CD4-positive, alpha-beta T cell treated with Interleukin-12 subunit alpha and Interleukin-12 subunit beta, for 1 hour (primary cell): ENCODE measurements at places on chromosomes 12 and 14.

DNA sequence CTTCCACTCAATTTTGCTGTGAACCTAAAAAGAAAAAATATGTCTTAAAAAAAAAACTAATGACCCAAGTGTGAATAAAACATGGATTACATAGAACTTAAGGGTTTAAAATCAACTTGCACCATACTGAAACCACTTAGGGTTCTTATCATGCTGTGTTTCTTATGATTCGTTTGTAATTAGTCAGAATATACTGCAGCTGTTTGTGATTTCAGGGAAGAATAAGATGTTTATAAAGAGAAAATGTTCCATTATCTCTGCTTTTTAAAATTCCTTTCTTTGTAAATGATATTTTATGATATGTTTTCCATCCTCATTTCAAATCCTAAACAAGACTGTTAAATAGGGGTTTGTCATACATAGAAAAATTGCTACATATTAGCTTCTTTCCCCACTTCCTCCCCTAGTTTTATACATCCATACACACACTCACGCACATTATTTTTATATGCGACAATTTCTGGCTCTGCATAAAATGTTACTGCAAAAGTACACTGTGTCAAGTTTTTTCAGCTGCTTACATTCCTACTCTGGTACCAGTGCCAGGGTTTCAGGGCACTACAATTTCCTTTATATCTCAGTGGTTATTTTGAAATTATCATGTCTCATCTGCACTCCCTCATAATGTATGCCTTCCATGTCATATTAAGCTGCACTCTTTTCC, 275.2 kb upstream of the GARIN6 start:
- no peak for DNase-seq

GRCh38 chr12:15196678-15197505, 24.3 kb downstream of the RERG start:
- no peak for DNase-seq

GRCh38 chr14:64880221-64881121, 764 bp upstream of the SPTB start:
- DNase-seq: peak; percentile 56

DNA sequence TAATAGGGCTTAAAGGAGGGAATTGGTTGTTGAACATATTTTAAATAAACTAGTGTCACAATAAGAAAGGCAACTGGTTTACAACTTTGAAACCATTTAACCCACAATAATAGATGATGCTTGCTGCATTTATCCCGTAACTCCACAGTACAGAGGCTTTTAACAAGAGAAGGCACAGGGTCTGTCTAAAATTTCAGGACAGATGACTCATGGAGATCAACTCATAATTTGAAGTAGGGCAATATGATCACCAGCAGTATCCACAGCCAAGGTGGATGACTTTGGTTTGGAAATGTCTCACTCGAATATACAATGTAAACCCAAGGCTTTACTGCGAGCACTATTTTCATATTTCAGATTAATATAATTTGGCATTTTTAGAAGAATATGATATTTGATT, 340.2 kb downstream of the LRIG3 start:
- no peak for DNase-seq

DNA sequence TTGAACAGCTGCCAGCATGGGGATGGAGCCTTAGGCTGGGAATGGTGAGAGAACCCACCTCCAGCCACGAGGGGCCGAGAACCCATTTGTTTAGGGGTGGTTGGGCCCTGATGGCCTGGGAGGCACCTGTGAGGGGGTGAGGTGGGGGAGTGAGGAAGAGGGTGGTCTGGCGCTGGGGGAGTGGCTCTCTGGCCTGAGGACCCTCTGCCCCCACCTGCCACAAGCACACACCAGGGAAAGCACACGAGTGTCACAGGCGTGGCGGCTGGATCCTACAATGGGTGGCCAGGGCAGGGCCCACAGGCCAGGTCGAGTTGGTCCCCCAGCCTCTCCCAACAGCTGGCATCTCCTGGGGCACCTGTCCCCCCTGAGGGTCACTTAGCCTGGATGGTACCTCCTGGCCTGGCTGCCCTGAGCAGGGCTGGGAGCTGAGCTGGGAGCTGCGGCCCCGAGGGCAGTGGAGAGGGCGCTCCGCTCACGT, 340.5 kb downstream of the TMEM121 start:
- DNase-seq: no peak

DNA sequence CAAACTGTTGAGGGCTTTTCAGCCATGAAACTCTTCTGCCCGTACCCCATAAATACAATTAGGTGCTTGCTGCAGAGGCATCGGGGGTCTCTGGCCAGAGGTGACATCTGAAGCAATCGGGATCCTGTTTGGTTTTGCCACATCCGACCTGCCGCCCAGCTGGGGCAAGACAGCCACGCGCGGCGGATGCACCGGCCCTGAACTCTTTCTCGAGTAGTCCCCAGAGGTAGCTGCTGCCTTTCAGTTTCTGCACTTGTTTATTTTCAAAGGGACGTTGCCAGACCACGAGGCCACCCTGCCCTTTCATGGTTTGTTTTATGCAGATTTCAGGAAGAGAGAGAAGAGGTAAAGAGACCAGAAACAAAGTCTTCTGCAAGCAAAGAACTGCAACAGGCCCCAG, 10.6 kb upstream of the MLXIP start:
- peak; percentile 36 for DNase-seq

GRCh38 chr14:99348816-99349614, 77.0 kb upstream of the BCL11B start:
- DNase-seq: no peak

DNA sequence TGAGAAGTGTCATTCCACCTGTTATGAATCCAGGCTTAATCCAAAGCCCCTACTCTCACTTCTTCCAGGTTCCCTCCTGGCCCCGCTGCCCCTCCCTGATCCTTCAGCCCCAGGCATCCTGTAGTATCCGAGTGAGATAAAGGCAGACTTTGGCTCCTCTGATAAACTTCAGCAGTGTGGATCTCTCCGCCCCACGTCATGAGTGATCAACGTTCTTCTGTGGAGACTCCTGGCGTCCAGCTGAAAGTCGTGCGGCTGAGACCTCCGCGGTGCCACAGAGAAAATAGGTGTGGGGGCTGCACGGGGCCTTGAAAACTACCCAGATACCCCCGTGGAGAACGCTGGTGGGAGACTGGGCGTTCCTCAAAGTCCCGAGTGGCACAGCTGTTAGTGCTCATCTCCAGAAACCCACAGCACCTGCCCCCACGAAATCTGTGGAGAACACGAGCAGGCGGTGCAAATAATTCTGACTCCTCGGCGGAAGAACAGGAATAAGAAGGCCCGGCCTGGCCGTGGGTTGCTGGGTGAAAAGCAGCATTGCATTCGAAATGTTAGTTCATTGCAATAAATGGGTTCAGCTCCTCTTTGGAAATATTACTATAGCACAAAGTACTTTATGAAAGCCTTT, 180.0 kb upstream of the RGS6 start:
- no peak for DNase-seq

DNA sequence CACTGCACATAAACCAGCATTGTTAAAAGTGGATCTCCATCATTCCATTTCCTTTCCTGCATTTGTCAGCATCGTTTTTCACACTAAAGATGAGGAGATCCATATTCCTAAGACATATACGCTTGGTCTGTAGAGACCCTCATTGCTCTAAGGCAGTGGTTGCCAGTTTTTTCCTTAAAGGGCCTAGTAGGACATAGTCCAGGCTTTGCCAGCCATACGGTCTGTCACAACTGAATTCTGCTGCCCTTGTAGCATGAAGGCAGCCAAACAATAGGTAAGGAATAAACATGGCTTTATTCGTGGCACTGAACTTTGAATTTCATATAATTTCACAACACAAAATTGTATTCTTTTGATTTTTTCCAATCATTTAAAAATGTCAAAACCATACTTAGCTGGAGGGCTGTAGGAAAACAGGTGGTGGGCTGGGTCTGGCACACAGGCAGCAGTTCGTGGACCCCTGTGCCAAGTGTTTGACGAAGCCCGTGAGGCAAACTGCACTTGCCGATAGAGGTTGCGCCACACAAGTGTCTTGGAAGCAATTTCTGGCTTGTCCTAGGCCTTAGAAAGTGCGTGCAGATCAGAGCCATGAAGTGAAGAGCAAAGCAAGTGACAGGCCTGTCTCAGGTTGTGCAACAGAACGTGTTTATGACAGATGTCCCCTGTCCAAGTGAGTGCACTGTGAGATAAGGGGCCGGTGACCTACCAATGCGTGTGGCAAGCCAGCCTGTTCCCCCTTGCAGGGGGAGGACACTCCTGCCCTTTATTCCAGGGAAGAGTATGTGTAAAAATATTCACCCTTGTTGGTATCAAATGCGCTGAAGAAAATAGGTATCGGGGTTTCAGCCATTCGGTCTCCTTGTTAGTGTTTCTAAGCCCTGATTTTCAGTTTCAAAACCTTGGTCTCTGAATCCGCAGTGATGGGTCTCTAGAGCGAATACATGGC, 916 bp upstream of the CHPT1 start:
- DNase-seq: peak; percentile 1

DNA sequence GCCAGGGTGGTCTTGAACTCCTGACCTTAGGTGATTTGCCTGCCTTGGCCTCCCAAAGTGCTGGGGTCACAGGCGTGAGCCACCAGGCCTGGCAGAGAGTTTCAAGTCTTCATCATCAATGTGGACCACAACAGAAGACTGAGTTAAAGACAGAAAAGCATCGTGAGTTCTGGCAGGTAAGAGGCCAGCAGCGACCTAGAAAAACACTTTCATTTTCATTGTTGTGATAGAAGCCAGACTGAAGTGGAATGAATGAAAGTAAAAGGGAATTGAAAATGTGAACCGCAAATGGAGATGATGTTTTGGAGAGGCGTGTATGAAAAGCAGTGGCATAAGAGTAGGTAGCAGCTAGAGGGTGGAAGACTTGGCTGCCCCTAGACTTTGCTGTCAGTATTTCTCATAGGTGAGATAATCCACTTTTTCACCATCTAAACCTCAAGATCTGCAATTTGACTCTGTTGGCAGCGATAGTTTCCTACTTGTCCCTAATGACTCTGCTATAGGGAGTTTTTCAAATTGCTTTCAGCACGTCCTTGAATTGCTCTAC, 47.1 kb upstream of the PLEKHA5 start:
- no peak for DNase-seq

DNA sequence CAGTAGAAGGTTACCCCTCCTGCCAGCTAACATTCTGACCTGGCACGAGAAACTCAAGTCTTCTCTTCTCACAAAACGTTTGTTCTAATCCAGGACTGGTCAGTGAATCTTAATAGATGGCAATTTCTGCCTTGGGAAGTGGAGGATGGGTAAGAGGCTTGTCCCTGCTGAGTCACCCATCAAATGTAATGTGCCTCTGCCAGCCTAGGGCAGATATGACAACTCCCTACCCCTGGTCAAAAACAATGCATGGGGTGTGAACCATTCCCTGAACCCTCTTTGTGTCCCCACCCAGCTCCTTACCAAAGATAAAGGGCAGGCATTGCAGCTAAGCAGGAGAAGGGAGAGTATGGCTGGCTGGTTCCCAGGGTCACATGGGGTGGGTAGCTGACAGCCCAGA, 1052.9 kb downstream of the GALC start:
- DNase-seq: no peak

DNA sequence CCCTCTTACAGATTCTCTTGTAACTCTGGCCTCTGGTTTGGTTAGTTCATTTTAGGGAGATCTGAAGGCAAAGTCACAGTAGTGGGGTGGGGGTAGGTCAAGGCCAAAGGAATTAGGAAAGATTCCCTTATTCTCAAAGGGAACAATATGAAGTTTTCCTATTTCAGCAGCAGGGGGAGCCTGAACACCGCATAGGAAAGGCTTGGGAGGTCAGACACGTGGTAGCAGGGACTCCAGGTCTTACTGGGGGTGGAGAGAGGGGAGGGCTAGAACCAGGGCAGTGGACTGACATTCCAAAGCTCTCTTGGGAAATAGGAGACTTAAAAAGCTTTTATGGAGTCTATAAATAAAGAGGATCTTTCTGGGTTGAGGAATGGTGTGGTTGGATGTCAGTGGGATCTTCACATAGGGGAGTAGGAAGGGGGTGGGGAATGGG, 1.3 kb downstream of the ZC3H10 start:
- DNase-seq: peak; percentile 74

DNA sequence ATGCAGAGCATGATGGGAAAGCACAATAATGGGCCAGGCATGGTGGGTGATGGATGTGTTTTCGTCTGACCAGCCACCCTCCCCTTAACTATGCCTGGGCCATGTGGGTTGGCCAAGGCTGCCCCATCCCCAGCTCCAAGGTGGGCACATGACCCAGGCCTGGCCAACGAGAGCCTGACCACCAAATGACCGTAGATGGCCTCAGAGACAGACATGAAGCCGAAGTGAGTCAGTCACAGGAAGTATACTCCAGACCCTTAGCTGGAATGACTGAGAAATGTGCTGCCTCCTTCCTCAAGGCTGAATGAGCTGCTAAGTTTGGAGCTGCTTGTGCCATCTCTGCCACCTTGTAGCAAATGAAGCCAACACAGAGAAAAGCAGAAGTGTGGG, 233.6 kb downstream of the BCL11B start:
- no peak for DNase-seq

DNA sequence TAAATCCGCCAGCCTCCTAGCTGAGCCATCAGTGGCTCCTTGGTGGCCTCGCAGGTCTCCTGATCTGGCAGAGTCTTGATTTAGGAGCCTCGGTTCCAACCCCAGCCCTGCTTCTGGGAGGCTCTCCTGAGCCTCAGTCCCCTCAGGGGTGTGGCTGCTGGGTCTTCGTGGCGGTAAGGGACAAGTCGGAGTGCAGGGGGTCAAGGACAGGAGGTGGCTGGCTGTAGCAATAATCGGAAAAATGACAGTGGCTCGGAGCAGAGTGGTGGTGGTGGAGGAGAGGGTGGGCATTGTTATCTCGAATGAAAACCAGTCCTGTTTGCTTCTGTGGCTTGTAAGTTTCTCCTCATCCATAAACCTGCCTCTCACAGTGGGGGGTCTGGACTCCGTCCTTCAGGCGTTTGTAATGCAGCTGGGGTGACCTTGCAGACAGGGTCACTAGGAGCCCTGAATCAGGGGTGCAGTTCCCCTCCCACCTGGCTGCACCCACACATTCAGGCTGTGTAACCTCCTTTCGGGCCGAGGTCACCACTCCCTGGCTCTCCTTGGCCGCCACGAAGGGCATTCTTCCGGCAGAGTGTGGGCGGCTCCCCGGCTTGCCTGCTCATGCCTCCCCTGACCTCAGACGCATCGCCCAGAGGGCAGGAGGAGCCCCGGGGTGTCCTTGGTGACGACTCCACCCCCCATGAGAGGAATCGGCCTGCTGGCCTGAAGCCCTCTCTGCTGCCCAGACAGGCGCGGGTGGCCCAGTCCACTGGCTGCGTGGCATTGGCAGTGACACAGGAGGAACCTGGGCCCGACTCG, 8.1 kb downstream of the BCL7A start:
- no peak for DNase-seq

DNA sequence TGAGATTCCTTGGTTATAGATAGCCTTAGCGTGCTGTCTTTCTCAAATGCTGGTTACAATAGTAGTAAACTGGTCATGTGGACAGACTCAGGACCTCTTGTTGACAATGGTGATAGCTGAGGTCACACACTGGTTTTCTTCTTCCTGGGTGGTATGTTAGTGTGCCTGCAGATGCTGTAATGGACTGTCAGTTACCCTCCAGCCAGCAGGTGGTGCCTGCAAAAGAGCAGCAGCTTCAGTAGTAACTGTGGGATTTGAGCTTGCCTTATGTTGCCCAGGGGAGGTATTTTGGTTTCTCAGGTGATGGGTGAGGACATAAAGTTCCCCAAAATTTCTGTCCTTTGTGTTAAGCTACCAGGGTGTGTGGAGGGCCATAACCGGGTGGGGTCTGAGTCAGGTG, 33.7 kb upstream of the SCAF11 start:
- no peak for DNase-seq

GRCh38 chr14:20720741-20721140, 24.9 kb upstream of the EDDM3A start:
- no peak for DNase-seq
